Activated gamma-delta T cell treated with Interleukin-2 at 50 U/mL for 16 hours (primary cell): ENCODE measurements at places on chromosomes 1 and 21.
A peak's percentile ranks its signal among the peaks of the same experiment; 100 is the strongest.

- DNase-seq = no peak
These were observed 414.6 kb upstream of the PTBP2 start for GRCh38 chr1:96306809-96307560.

- DNase-seq = no peak
These were observed 7.6 kb downstream of the MAN1C1 start for GRCh38 chr1:25624156-25624555.

- DNase-seq = peak; percentile 4
These were observed 2.2 kb upstream of the NBPF1 start for GRCh38 chr1:16615253-16616252.

GRCh38 chr1:176469450-176470010 is 6.6 kb downstream of the PAPPA2 start:
- DNase-seq = no peak

GRCh38 chr21:41167348-41168342 is at the start of gene BACE2:
BACE2 (plus strand) TSS chr21:41168160; CDS start chr21:41168264, 104 bp downstream.
- no peak for DNase-seq

GRCh38 chr21:32237021-32237420 is 41.8 kb downstream of the MIS18A start:
- DNase-seq = no peak

DNA sequence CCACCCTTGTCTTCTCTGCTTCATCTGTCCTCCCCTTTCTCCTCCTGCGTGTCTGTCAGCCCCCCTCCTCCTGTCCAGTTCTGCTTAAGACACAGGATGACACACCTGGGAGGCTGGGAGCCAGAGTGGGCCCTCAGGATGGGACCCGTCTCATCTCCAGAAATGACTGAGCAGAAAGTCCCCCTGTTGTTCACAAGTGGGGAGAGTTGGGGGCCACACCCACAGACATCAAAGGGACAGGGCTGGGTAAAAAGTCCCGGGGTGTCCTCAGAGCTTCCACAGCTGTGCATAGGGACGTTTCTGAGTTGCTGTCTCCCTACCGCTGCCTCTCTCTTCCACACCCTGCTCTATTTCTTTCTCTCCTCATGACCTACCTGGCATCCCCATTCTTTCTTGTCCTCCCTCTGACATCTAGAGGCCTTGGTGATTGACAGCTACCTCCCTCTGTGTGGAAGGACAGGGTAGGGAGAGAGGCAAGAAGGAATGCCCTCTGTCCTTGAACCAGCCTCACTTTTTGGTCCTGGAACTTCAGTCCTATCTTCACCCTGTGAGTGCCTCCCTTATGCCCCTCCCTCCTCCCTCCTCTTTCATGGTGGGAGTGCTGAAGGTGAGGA is 19.5 kb upstream of the SH2D2A start:
- DNase-seq = no peak

DNA sequence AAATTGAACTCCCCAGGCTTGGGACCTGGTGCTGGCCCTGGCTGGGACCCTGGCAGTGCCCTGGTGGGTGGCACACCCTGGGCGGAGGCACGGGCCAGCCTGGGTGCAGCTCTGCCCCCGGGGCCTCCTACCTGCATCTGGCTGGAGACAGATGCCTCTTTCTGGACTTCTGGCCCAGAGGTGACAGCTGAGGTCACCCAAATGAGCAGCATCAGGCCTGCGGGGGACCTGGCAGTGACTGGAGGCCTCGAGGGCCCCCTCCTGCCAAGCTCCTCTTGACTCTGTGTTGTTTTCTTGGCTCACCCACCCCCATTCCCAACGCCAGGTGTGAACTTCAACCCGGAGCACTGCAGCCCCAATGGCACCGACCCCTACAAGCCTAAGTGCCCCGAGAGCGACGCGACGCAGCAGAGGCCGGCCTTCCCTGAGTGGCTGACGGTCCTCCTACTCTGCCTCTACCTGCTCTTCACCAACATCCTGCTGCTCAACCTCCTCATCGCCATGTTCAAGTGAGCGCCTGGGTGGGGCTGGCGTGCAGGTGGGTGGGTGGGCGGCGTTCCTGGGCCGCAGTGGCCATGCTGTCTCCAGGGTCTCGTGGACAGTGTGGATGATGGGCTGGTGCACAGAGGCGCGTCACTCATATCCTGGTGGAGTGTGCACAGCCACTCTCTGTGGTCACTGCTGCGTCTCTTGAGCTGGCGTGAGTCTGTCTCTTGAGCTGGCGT is 41.6 kb upstream of the LRRC3 start:
- no peak for DNase-seq

- DNase-seq = no peak
These were observed 1.5 kb upstream of the GPR137B start for GRCh38 chr1:236140705-236141446.

- no peak for DNase-seq
These were observed 59.9 kb upstream of the SOX13 start for GRCh38 chr1:204013052-204013451.

- DNase-seq = no peak
These were observed 78.3 kb downstream of the PSMG1 start for GRCh38 chr21:39104911-39105310.

- DNase-seq = no peak
These were observed 16.5 kb upstream of the BCAS2 start for GRCh38 chr1:114597949-114598348.

DNA sequence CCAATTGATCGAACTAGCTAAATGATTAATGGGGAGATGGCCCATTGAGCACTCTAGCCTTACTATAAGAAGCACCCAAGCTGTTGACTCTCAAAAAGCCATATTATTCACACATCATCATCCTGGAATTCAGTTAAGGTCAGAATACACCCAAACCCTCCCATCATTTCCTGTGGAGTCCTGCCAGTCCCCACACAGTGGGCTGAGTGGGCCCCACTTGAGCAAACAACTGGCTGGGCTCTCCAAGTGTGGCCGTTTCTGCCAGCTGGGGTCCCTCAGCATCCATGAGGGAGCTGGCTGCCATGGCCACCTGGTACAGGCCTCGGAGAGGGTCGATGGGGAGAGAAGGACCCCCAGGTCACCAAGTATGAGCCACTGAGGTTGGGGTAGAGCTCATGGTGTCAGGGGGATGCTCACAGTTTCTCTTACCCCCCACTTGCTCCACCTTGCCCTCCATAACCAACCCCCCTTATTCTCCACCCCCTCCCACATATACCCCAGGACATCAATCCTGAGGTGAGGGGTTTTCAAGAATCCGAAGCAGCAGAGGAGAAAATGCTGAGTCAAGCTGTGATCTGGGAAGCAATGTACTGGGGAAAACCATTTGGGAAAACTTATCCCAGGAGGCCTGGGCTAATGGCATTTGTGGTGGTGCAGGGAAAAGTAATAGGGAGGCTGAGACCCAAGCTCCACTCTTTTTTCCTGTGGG is 60.3 kb downstream of the UBE2T start:
- no peak for DNase-seq

DNA sequence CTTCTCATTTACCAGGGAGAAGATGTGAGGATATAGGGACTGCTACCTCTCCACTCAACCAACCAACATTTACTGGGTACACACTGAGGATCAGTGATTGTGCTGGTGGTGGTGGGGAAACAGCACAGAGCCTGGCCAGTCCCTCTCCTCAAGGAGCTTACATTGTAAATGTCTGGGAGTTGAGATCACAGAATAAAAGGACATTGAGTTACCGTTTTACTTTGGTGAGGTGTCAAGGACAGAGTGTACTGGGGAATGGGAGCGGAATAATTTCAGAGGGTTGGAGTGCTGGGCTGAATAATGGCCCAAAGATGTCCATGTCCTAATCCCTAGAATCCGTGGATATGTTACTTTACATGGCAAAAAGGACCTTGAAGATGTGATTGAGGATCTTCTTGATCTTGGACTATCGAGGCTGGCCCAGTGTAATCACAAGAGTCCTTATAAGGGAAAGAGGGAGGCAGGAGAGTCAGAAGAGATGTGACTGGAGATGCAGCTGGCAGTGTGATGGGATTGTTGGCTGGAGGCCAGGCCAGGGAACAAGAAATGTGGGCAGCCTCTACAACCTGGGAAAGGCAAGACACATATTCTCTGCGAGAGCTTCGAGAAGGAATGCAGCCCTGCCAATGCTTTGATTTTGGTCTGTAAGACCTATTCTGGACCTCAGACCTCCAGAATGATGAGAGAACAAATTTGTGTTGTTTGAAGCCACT is 26.6 kb upstream of the RWDD3 start:
- no peak for DNase-seq

DNA sequence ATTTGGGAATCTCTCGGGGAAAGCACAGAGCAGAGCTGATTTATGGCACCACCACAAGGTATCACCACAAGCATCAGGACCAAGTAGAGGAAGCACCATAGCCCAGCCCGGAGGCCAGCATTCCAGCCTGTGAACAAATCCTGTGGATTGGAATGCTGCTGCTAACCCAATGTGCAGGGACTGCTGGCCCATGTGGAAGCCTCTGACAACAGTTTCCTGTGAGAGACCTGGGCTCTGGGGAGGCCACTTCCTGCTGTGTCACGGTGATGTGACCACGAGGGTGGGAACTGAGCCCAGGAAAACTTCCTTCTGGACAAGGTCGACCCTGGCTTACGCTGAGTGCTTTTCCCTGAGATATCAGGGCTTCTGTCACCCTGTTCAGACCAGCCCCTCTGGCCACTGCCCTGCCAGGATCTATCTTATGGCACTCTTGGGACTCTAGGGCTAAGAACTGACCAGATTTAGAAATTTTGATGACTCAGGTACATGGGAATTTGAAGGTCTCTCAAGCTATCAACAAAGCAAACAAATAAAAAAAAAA is 88.3 kb upstream of the NGF start:
- no peak for DNase-seq

- no peak for DNase-seq
These were observed 4.4 kb downstream of the ACBD3 start for GRCh38 chr1:226181996-226182714.

GRCh38 chr1:237713916-237714315 is 176.8 kb downstream of the ZP4 start:
- no peak for DNase-seq

GRCh38 chr21:44510109-44510507 is 29.9 kb downstream of the KRTAP10-1 start:
- DNase-seq = no peak

DNA sequence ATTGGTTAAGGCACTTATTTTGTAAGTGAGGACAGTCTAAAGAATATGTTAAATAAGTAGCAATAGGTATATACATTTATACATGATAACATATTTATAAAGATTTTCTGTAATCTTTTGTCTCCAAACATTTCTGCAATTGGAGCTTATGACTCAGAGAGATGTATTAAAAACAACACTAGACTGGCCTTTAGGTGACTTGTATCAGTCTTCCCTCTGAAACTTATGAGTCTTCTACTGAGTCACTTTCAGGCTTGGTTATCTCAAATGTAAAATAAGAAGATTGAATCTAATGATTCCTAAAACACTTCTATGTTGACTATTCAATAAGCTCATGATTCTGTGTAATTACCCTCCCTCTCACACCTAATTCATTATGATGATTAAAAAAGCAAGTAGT is 672.6 kb upstream of the NEGR1 start:
- no peak for DNase-seq

GRCh38 chr1:219782311-219782710 is 146.0 kb downstream of the SLC30A10 start:
- DNase-seq = no peak

GRCh38 chr21:34890724-34891612 is 158.1 kb downstream of the RUNX1 start:
- no peak for DNase-seq

DNA sequence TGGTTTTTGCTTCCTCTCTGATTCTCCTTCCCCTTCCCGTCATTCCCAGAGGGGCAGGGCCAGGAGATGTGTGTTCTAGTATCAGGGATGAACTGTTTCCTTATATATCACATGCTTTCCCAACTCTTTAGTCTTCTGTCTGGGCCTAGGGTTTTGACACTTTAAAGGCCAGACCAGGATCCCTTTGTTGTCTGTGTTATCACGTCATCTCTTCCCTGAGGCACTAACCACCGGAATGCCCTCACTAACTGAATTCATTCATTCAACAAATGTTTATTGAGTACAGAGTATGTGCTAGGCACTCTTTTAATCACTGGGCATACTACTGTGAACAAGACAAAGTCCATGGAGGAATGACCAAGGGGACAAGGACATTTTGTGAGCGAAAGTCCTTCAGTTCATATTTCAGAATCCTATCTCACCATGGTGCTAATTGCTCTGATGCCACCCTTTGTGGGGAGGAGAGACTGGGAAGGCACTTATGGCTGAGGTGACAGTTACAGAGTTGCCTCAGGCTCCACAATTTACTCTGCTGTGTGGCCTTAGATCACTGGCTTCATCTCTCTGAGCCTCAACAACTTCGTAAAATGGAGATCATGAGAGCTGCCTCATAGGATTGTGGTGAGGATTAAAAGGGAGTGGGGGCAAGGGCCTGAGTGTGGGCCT is 12.0 kb upstream of the ZNF362 start:
- DNase-seq = no peak

GRCh38 chr1:152125834-152126443 is 10.7 kb upstream of the TCHH start:
- DNase-seq = no peak

DNA sequence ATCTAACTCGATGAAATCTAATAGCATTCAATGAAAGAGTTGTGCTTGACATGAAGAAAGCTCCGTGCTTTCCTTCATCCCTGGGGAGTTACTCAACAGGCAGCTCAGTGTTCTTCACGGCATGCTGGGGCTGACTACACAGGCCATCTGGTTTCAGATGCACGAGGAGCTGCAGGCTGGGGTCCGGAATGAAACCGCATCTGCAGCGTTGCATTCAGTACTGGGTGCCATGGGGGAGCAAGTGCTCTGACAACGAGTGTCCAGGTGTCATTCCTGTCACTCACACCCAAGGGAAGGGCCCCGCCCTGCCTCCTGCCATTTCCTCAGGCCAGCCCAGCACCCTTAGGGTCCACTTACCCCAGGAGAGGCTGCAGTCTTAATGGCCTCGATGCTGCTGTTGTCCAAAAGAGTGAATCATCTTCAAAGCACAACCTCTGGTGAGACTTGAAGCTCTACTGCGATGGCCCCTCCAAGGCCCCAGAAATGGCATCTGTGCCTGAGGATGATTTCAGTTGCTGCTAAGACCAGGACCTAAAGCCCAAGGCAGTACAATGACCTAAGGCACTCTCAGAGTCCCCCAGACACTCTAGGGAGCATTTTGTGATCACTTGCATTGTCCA is 61.4 kb downstream of the STUM start:
- DNase-seq = no peak

- DNase-seq = no peak
These were observed 22.9 kb downstream of the PRDM2 start for GRCh38 chr1:13722808-13723360.

DNA sequence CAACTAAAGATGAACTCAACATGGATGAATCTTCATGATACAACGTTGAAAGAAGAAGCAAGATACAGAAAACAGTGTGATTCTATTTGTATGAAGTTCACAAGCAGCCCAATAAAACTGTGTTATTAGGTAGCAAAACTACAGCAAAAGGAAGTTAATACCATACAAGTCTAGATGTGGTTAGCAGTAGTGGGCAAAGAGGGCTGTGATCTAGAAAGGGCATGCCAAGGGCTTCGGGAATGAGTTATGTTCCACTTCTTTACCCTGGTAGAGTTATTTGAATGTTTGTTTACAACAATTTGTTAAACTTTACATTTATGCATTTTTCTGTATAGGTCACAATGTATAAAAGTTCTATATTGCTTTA is 9.2 kb downstream of the TNFRSF9 start:
- no peak for DNase-seq

GRCh38 chr1:173302890-173303829 is 96.0 kb upstream of the TNFSF4 start:
- no peak for DNase-seq
